ENCODE measurements at places on chromosomes 6 and 20. TPM values are rescaled to one million over a fixed set of nuclear protein-coding genes. Genes with fewer than 3 reads are reported as not detected.

GRCh38 chr20:2195614-2196013 lies 94.0 kb downstream of the STK35 start:
- H3K36me3 ChIP-seq = no peaks in the 10 kb centered on the region
- no peak overlapping the region for H3K27ac ChIP-seq
- no peaks in the 10 kb centered on the region for H3K27me3 ChIP-seq
- no peak for DNase-seq
- H3K4me3 ChIP-seq = no peak overlapping the region

GRCh38 chr6:126312013-126312665 lies 27.8 kb upstream of the CENPW start:
- H3K36me3 ChIP-seq = no peaks in the 10 kb centered on the region
- H3K4me1 ChIP-seq = no peaks in the 10 kb centered on the region
- DNase-seq = no peak
- no peaks in the 10 kb centered on the region for H3K27me3 ChIP-seq

GRCh38 chr6:89679215-89680120 lies 40.9 kb upstream of the LYRM2 start:
- H3K4me1 ChIP-seq = no peaks in the 10 kb centered on the region
- H3K4me3 ChIP-seq = no peak overlapping the region
- no peaks in the 10 kb centered on the region for H3K27me3 ChIP-seq
- no peak for DNase-seq
- H3K36me3 ChIP-seq = peaks cover 90% of the 10 kb centered on the region

- H3K27ac ChIP-seq = no peak overlapping the region
- peaks cover 4% of the 10 kb centered on the region for H3K36me3 ChIP-seq
- H3K27me3 ChIP-seq = no peaks in the 10 kb centered on the region
- no peak for DNase-seq
- no peak overlapping the region for H3K4me3 ChIP-seq
These were observed 60.2 kb downstream of the EZR start for GRCh38 chr6:158758941-158759479.

- H3K27ac ChIP-seq = peak overlapping the region; percentile 58
- peaks cover 27% of the 10 kb centered on the region for H3K4me1 ChIP-seq
- H3K36me3 ChIP-seq = no peaks in the 10 kb centered on the region
- no peaks in the 10 kb centered on the region for H3K27me3 ChIP-seq
- DNase-seq = no peak
These were observed 20.7 kb upstream of the RREB1 start for GRCh38 chr6:7087066-7087465.

DNA sequence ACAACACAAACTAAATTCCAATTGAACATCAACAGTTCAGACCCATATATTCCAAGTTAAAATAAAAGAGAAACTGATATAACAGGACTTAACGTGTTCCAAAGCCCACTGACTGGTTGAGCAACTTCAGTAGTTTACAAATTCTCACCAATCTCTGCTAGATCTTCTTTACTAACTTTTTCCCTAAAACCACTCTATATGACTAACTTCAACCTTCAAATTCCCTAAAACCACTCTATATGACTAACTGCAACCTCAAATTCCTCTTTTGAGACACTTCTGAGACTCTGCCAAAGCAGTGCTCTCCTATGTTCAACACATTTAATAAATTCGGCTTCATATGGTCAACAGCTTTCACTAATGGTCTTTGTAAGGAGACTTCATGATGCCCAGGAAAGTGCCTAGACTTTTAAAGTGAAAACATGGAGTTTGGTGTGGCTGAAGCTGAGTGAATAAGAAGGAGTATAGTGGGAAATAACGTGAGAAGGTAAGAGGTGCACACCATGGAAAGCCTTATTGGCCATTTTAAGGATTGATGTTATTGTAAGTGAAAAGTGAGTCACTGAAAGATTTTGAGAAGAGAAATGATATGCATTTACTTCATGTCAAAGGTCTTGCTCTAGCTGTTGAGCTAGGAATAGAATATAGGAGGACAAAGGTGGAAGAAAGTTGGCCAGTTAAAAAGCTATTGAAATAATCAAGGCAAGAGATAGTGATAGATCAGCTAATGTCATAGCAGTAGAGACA lies 134.0 kb upstream of the HCRTR2 start:
- H3K4me1 ChIP-seq = no peaks in the 10 kb centered on the region
- H3K27me3 ChIP-seq = no peaks in the 10 kb centered on the region
- H3K27ac ChIP-seq = no peak overlapping the region
- no peaks in the 10 kb centered on the region for H3K36me3 ChIP-seq

DNA sequence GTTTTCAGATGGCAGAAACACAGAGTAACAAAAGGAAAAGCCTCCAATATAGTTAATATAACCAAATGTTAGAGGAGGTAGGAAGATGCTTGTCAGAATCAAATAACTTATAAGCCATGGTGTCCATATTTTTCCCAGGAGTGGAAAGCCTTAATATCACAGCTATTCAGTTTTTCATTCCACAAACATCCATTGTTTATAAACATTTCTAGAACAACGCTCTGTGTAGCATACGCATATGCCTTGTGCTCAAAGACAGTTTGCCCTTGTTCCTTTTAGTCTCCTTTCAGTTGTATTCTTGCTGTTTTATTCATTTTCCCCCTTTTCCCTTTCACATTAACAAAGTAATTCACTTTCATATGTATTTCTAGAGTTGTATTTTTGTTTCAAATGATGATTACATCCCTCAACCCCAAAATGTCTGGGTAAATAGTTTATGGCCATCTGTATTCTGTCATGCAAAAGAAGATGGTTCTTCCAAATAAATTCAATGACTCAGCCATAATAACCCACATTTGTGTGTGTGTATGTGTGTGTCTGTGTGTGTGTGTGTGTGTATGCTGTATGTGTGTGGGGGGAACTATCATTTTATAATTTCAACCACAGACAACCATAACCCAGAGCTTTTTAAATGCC lies 455.7 kb upstream of the SOX4 start:
- no peaks in the 10 kb centered on the region for H3K36me3 ChIP-seq
- H3K27me3 ChIP-seq = no peaks in the 10 kb centered on the region
- no peak overlapping the region for H3K4me3 ChIP-seq
- H3K4me1 ChIP-seq = no peaks in the 10 kb centered on the region
- H3K27ac ChIP-seq = no peak overlapping the region

GRCh38 chr20:47360297-47361056 lies 4.0 kb upstream of the ZMYND8 start:
- H3K36me3 ChIP-seq = no peaks in the 10 kb centered on the region
- H3K27ac ChIP-seq = peak overlapping the region; percentile 86
- H3K4me1 ChIP-seq = peaks cover 18% of the 10 kb centered on the region
- no peak for DNase-seq
- no peaks in the 10 kb centered on the region for H3K27me3 ChIP-seq
- H3K4me3 ChIP-seq = no peak overlapping the region

DNA sequence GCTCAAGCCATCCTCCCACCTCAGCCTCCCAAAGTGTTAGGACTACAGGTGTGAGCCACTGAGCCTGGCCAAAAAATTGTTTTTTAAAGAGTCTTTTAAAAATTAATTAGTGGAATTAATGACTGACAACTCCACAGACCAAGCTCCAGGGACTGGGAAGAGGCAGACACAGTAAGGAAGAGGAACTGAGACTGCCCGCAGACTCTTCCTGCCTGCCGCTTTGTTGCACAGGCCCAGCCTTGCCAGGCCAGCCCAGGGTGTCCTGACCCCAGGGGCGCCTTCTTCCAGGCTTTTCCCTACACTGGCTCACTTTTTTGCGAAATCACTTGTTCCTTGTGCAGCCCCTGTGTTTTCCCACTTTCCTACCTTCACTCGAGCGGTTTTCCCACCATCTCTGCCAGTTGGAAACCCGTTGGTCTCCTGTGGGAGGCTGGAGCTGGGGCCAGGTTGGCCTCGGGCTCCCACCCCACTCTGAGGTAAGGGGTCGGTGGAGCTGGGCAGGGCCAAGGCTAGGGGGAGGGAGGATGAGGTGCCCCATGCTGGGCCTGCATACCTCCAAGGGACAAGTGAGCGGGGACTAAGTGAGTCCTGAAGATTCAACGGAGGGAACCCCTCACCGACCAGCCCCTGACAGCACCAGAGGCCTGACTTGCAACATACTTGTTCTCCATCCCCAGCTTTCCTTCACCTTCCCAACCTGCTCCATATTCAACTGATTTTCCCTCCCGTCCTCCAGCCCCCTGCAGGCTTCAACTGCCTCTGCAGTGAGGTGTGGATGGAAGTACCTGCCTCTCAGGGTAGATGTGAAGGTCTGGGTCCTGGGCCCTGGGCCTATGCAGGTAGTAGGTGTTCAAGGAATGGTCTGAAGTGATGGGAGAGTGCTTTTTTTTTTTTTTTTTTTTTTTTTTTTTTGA lies 23.5 kb upstream of the SMIM29 start:
- no peaks in the 10 kb centered on the region for H3K36me3 ChIP-seq
- no peak overlapping the region for H3K4me3 ChIP-seq
- no peak for DNase-seq
- no peaks in the 10 kb centered on the region for H3K27me3 ChIP-seq

The PRL gene
- polyA plus RNA-seq = not detected

The TTPAL gene
- 14.2 TPM for polyA plus RNA-seq

The ALDH8A1 gene
- polyA plus RNA-seq = not detected

The COL20A1 gene
- polyA plus RNA-seq = not detected

The CST5 gene
- polyA plus RNA-seq = not detected

The HEY2 gene
- 0.44 TPM for polyA plus RNA-seq

The PRDM13 gene
- polyA plus RNA-seq = not detected

The ARMC12 gene
- 1.0 TPM for polyA plus RNA-seq
